ENCODE measurements at places on chromosomes 2 and 18.

DNA sequence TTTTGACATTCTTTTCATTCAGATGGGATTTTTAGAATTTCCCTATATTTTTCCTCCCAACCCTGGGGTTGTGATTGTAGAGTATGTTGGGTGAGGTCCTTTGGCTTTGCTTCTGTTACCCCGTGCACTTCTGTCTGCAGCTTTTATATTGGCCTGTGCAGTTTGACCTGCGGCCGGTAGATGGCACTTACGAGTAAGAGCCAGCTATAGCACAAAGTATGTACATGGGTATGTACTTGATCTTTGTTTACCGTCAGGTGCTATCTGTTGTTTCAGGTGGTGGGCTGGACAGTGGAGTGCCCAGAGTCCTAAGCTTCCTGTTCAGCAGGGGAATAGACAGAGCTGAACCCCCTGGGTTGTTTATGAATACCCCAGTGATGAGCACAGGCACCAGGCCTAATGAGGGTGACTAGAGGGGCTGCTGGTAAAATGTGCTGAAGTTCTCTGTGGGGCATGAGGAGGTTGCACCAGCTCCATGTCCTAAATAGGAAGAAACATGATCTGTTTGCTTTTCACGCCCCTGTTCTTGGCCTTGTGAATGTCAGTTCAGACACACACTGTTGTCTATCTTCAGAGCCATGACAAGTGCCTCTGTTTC, 58.9 kb upstream of the THUMPD2 start:
- DNase-seq, result peak; percentile 57

- no peak for DNase-seq
Observed at GRCh38 chr2:101752716-101753616, 55.5 kb downstream of the MAP4K4 start.

DNA sequence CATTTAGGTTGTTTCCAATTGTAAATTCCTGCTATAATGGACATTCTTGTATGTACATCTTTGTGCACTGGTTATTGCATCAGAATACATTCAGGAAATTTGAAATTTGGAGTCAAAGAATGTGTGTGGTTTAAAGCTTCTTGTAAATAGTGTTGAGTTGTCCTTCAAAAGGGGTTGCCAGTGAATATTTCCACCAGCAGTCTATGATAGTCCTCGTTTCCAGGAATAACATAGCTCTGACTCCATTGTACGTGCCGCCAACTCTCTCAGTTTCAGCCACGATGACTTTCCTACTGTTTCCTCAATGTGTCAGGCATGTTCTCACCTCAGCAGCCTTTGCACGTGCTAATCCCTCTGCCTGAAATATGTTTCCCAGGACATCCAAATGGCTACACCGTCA, 10.9 kb upstream of the HS6ST1 start:
- no peak for DNase-seq

DNA sequence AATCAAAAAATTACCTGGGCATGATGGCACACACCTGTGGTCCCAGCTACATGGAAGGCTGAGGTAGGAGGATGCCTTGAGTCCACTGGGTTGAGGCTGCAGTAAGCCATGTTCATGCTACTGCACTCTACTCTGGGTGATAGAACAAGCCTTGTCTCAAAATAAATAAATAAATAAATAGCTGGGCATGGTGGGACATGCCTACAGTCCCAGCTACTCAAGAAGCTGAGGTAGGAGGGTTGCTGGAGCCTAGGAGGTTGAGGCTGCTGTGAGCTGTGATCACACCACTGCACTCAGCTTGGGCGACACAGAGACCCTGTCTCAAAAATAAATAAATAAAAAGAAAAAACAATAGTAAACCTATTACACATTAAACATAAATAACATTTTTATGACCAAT, 3.0 kb downstream of the AP1S3 start:
- no peak for DNase-seq

GRCh38 chr18:58770601-58771000, 94.1 kb upstream of the ZNF532 start:
- DNase-seq, result no peak

DNA sequence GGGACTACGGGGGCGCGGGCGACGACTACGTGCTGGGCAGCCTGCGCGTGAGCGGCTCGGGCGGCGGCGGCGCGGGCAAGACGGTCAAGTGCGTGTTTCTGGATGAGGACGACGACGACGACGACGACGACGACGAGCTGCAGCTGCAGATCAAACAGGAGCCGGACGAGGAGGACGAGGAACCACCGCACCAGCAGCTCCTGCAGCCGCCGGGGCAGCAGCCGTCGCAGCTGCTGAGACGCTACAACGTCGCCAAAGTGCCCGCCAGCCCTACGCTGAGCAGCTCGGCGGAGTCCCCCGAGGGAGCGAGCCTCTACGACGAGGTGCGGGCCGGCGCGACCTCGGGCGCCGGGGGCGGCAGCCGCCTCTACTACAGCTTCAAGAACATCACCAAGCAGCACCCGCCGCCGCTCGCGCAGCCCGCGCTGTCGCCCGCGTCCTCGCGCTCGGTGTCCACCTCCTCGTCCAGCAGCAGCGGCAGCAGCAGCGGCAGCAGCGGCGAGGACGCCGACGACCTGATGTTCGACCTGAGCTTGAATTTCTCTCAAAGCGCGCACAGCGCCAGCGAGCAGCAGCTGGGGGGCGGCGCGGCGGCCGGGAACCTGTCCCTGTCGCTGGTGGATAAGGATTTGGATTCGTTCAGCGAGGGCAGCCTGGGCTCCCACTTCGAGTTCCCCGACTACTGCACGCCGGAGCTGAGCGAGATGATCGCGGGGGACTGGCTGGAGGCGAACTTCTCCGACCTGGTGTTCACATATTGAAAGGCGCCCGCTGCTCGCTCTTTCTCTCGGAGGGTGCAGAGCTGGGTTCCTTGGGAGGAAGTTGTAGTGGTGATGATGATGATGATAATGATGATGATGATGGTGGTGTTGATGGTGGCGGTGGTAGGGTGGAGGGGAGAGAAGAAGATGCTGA, 1.4 kb downstream of the SOX11 start:
- DNase-seq, result peak; percentile 61

- peak; percentile 85 for DNase-seq
Observed at GRCh38 chr2:222561817-222562645, 93.9 kb downstream of the FARSB start.

DNA sequence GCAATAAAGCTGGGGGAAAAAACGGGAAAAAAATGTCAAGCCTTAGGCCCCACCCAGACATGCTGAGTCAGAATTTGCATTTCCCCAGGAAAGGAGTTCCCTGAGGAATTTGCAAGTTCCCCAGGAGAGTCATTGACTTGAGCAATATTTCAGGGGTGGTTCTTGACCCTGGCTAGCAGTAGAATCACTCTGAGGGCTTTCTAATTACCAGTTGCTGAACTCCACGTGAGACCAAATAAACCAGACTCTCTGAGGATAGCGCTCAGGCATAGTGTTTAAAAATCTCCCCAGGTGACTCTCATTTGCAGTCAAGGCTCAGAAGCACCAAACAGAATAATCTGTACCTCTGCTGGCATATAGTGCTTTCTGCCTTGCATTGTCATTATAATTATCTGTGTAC, 48.7 kb downstream of the C1QL2 start:
- no peak for DNase-seq

GRCh38 chr2:233745073-233745755, 14.9 kb upstream of the UGT1A1 start:
- no peak for DNase-seq

- DNase-seq, result no peak
Observed at GRCh38 chr2:192140236-192140839, 54.4 kb downstream of the TMEFF2 start.

DNA sequence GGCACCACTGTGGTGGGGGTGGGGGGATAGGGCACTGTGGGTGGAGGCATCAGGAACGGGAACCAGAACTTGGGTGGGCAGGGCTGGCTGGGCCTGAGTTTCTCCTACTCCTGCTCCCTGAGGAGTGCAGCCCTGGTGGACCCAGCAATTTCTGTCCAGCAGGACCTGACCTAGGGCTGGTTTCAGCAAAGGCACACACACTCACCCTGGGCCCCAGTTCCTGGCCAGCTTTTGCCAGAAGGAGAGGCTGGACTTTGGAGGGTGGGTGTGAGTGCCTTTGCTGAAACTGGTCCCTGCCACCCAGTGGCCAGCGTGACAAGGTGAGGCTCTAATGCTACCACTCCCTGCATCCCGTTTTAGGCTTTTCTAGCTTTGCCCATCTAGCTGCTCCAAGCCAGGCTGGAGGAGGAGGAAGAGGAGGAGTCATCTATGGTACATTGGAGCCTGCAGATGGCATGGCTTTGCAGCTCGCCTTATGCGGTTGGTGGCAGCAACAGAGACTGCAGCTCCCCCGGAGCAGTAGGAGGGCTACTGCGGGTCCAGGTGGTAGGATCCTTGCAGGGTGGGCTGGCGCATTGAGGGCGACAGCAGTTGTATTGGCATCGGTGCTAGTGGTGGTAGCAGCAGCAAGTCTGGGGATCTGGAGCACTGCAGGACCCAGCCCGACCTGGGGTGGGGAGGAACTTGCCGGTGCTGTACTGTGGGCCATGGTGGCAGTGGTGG, 40.4 kb upstream of the IMP4 start:
- no peak for DNase-seq

DNA sequence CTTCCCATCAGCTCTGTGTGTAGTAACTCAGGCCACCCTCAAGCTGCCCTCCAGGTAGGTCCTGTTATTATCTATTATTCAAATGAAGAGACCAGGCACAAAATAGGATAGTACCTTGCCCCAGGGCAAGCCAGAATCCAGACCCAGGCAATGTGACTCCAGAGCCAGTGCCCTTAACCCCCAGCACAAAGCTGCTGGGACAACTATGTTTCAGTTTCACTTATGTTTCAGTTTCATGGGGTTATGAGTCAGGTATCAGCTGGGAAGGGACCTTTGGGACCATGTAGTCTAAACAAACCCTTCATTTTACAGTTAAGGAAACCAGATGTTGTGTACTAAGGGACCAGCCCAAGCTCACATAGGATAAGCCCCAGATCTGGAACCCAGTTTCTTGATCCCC, 10.0 kb downstream of the HK2 start:
- DNase-seq, result no peak

GRCh38 chr2:209391776-209392401, 32.0 kb upstream of the MAP2 start:
- DNase-seq, result no peak

- no peak for DNase-seq
Observed at GRCh38 chr18:45569566-45570275, 45.6 kb upstream of the SLC14A2 start.

- DNase-seq, result no peak
Observed at GRCh38 chr2:61363580-61363979, 107.3 kb downstream of the USP34 start.

DNA sequence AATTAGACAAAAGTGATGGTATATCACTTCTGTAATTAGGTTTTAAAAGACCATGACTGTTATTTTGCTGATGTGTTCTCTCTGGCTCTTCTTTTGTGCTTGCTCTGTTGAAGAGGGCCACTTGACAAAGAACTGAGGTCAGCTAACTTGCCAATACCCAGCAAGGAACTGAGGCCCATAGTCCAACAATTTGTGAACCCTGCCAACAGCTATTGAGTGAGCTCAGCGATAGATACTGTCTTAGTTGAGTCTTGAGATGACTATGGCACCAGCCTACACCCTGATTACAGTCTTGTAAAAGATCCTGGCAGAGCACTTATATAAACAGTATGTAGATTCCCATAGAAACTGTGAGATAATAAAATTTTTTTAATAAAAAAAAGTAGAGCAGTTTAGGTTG, 103.0 kb downstream of the BMPR2 start:
- no peak for DNase-seq
